Ascending aorta (tissue), 2 donors: ENCODE measurements at places on chromosomes 13 and 19.

DNA sequence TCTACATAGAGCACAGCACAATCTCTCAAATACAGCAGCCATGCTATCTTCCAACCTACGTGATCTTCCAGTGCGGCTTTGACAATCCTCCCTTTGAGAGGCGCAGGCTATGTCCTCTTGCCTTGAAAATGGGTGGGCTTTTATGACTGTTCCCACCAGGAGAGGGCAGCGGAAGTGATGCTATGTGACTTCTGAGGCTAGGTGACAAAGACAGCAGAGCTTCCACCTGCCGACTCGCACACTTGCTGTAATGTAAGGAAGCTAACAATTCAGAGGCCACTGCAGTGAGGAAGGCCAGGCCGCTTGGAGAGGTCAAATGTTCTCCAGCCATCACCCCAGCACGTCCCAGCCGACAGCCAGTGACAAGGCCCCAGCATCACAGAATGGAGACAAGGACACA is 65.8 kb downstream of the MRPL57 start:
- DNase-seq: no peak

DNA sequence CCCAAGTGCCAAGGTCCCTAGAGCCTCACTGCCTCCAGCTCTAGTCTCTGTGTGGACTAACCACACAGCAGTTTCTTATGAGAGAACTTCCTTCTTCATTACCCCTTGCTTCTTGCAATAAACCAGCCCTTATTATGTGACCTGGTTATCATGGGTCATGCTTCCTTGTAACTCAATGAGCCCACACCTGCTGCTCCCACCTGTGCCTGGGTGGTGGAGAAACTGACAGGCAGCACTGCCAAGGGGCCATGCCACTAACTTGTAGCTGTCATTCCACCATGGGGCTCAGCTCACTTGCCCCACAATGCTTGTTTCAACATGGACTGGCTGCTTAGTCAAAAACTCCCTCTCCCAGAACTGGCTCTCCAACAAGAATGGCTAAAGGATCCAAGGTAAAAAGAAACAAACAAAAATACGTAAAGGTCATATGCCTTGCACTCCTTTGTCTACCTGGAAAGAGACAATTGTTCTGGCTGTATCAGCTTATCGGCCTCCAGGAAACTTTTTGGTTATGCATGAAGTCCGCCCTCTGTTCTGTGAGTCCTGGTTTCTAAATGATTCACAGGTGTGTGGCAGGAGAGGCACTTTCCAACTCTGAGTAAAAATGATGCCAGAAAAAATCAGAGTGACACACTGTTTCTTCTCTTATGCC is 446.4 kb downstream of the COG6 start:
- DNase-seq: no peak

DNA sequence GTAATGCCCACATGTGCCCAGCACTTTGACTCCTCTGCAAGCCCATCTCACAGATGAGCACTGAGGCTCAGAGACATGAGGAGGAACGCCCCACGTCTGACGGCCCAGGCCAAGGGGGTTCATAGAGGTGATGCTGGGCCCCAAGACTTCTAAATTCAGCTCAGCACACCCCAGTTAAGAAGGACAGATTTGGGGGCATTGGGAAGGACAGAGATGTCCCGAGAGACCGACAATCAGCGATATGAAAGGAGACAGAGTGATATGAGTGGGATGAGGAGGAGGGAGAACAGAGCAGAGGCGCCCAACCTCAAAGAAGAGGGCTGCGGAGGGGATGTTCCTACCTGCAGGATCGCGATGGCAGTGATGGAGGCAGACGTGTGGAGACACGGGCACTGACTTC is at the start of gene CNFN:
Gene CNFN (minus strand): TSS at position 399 of the 400 bp plus-strand sequence. CDS start 1,260 bp downstream, outside the sequence.
- no peak for DNase-seq

- no peak for DNase-seq
Measured at GRCh38 chr13:23697772-23698313, 127.6 kb downstream of the TNFRSF19 start.
